ENCODE measurements at places on chromosomes 6 and 20. TPM values are rescaled to one million over a fixed set of nuclear protein-coding genes. Genes with fewer than 3 reads are reported as not detected.

Gene CPNE1
- 238 TPM for polyA plus RNA-seq

Gene ADGRG6
- polyA plus RNA-seq = 13.6 TPM

Gene MYCT1
- 4.1 TPM for polyA plus RNA-seq

DNA sequence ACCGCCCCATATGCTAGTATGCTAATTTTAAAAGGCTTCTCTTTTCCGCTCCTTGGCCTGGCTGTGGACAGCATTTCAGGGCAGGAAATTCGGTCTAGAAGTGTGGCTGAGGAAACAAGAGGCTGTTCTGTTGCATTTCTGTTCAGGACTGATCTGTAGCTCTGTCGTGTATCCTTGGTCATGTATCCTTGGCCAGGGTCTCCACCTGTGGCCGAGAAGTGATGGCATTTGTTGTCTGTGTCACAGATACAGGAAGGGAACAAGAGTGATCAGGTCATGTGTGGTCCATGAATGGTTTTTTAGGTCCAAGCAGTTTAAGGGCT lies 300.5 kb upstream of the SUPT3H start:
- H3K27ac ChIP-seq = no peak overlapping the region
- H3K4me1 ChIP-seq = peaks cover 32% of the 10 kb centered on the region

DNA sequence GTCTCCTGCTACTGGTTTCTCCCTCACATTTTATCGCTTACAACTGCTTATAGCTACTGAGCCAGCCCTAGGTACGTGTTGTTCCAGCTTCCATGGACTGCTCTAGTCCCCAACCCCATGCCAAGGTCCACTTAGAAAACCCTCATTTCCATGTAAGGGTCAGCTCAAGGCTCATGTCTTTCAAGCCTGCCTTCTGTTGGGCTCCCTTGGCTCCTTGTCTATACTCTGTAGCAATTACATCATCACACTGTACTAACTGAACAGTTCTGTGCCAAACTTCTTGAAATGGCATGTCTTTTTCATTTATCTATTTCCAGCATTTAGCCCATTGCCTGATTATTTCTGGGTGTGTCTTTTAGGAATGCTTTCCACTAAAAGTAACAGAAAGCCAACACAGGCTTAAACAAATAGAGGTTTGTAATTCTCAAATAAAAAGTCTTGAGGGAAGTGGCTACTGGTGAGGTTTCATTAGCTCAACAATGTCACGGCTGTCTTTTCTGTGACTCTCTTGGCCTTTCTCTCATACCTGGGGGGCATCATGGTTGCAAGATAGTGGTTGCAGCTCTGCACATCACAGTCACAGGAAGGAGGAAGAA lies 317.6 kb downstream of the TPBG start:
- no peaks in the 10 kb centered on the region for H3K36me3 ChIP-seq
- no peaks in the 10 kb centered on the region for H3K4me1 ChIP-seq
- DNase-seq = no peak

- no peaks in the 10 kb centered on the region for H3K27me3 ChIP-seq
- H3K36me3 ChIP-seq = no peaks in the 10 kb centered on the region
- DNase-seq = no peak
- no peak overlapping the region for H3K27ac ChIP-seq
- H3K4me3 ChIP-seq = no peak overlapping the region
- no peaks in the 10 kb centered on the region for H3K4me1 ChIP-seq
Observed at GRCh38 chr6:137637121-137637520, 142.9 kb upstream of the OLIG3 start.

DNA sequence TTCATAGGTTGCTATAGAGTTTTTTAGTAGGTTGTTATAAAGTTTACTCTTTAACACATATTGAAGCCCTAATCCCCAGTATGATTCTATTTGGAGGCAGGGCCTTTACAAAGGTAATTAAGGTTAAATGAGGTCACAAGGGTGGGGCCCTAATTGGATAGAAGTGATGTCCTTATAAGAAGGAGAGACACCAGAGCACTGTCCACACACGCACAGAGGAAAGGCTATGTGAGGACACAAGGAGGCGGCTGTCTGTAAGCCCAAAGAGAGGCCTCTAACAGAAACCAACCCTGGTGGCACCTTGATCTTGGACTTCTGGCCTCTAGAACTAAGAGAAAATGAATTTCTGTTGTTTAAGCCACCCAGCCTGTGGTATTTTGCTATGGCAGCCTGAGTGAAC lies 98.5 kb downstream of the GJA10 start:
- no peaks in the 10 kb centered on the region for H3K27me3 ChIP-seq
- no peak overlapping the region for H3K4me3 ChIP-seq
- no peak overlapping the region for H3K27ac ChIP-seq

GRCh38 chr6:110939429-110940200 lies 18.9 kb upstream of the GTF3C6 start:
- H3K36me3 ChIP-seq = no peaks in the 10 kb centered on the region
- no peak overlapping the region for H3K27ac ChIP-seq
- H3K4me3 ChIP-seq = no peak overlapping the region
- DNase-seq = no peak
- H3K27me3 ChIP-seq = no peaks in the 10 kb centered on the region

DNA sequence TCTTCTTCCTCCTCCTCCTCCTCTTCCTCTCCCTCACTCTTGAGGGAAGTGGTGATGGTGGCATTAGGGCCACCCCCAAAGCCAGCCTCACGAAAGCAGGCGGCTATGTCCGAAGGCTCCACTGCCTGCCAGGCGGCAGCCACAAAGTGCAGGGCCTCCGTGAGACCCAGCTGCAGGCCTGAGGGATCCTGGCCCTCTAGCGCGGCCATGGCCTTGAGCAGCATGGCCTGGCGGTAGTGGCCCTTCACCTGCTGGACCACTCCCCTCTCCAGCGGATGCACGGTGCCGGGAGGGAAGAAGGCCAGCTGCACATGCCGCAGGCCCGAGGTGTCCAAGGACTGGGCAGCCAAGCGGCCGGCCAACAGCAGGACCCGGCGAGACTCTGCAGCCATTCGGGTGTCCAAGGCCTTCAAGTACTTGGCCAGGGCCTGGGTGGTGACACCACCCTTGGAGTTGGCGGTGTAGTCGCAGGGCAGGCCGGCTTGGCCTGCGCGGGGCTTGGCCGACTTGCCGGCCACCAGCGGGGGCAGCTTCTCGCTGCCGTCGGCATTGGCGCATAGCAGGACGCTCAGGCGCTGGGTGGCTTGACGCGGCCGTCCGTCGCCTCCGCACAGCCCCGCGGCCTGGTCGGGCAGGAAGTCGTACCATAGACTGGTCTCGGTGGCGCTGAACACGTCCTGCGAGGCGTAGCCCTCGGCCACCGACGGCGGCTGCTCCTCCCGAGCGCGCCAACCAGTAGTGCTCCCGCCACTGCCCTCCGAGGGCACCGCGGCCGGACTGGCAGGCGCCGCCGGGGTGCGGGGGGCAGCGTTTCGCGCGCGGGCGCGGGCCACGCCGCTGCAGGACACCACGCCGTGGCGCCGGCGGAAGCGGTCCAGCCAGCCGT lies 1.1 kb downstream of the CENPB start:
- H3K36me3 ChIP-seq = no peaks in the 10 kb centered on the region
- peaks cover 6% of the 10 kb centered on the region for H3K27me3 ChIP-seq
- peak overlapping the region; percentile 82 for H3K4me3 ChIP-seq
- peaks cover 16% of the 10 kb centered on the region for H3K4me1 ChIP-seq
- H3K27ac ChIP-seq = no peak overlapping the region

- no peaks in the 10 kb centered on the region for H3K36me3 ChIP-seq
- H3K4me1 ChIP-seq = no peaks in the 10 kb centered on the region
- no peak overlapping the region for H3K27ac ChIP-seq
- H3K27me3 ChIP-seq = no peaks in the 10 kb centered on the region
Observed at GRCh38 chr6:135546680-135547418, 49.3 kb upstream of the AHI1 start.

GRCh38 chr20:7714549-7714948 lies 225.7 kb downstream of the HAO1 start:
- DNase-seq = no peak
- no peak overlapping the region for H3K27ac ChIP-seq
- H3K4me1 ChIP-seq = no peaks in the 10 kb centered on the region
- H3K4me3 ChIP-seq = no peak overlapping the region

DNA sequence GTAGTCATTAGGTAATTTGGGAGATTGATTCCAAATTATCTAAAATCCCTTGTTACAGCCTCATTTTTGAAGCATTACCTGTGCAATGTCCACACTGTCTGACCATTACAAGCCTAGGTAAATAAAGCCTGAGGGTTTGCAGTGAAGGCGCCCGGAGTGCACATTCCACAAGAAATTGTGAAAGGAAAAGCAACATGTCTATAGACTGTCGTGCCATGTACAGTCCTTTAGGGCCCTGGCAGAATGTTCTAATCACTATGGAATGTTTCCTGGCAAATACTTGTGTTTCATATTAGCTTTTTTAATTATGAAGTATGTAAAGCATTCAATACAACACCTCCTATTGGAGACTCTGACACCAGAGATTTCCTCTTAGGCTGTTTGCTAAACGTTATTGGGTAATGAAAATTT lies 28.9 kb downstream of the PREP start:
- H3K4me3 ChIP-seq = no peak overlapping the region
- no peak for DNase-seq
- no peaks in the 10 kb centered on the region for H3K27me3 ChIP-seq
- H3K27ac ChIP-seq = no peak overlapping the region
